ENCODE measurements at places on chromosomes 7 and 10. TPM values are rescaled to one million over a fixed set of nuclear protein-coding genes. Genes with fewer than 3 reads are reported as not detected.

The TFPI2 gene
- 21.8 TPM for total RNA-seq

The CPA5 gene
- 0.25 TPM for total RNA-seq

The SEMA3E gene
- total RNA-seq: 0.42 TPM

The GALNT17 gene
- not detected for total RNA-seq

The GET4 gene
- 32.1 TPM for total RNA-seq

The GAD2 gene
- total RNA-seq: not detected

The PPP2R2D gene
- total RNA-seq: 42.7 TPM

The BLNK gene
- not detected for total RNA-seq

The PRKG1 gene
- total RNA-seq: 0.95 TPM

The MYL10 gene
- total RNA-seq: not detected

The GPR158 gene
- not detected for total RNA-seq

The SLIT1 gene
- total RNA-seq: not detected

The GIMAP7 gene
- not detected for total RNA-seq

The PDK4 gene
- not detected for total RNA-seq

The AEBP1 gene
- 11.6 TPM for total RNA-seq

The PDGFA gene
- total RNA-seq: 42.0 TPM

The AKR1C4 gene
- total RNA-seq: not detected

The PLEKHS1 gene
- not detected for total RNA-seq

The FAS gene
- total RNA-seq: 18.0 TPM

The TCAF1 gene
- total RNA-seq: 31.8 TPM

The NUPR2 gene
- not detected for total RNA-seq

The CRYGN gene
- not detected for total RNA-seq

The PKD2L1 gene
- total RNA-seq: not detected

The MAGI2 gene
- total RNA-seq: 0.51 TPM

The BAMBI gene
- total RNA-seq: 3.6 TPM

The KCNH2 gene
- total RNA-seq: not detected

The ZNF316 gene
- 8.5 TPM for total RNA-seq

The SPDYE9 gene
- total RNA-seq: not detected

The ASB10 gene
- total RNA-seq: not detected

The RNF148 gene
- total RNA-seq: not detected

The AKR1C8 gene
- not detected for total RNA-seq

The FAM170B gene
- total RNA-seq: not detected

The PNLIPRP2 gene
- total RNA-seq: not detected
